Astrocyte (in vitro differentiated cells and primary cell): ENCODE measurements at places on chromosomes 6 and 20. TPM values are rescaled to one million over a fixed set of nuclear protein-coding genes. Genes with fewer than 3 reads are reported as not detected.

- no peak for DNase-seq
Measured at GRCh38 chr6:145632971-145633370, 102.3 kb downstream of the EPM2A start.

- peak; percentile 31 for DNase-seq
Measured at GRCh38 chr6:47759364-47759763, 22.5 kb upstream of the OPN5 start.

- no peak for DNase-seq
Measured at GRCh38 chr20:18625907-18626655, 38.2 kb downstream of the DTD1 start.

Gene KIF6
- total RNA-seq, result 1.2 and 2.0 TPM in 2 replicates

Gene BYSL
- total RNA-seq, result 41.2 and 43.1 TPM in 2 replicates
